ENCODE measurements at places on chromosomes 1 and 21. TPM values are rescaled to one million over a fixed set of nuclear protein-coding genes. Genes with fewer than 3 reads are reported as not detected.

TIE1 gene
- total RNA-seq: 16.3 TPM

DNA sequence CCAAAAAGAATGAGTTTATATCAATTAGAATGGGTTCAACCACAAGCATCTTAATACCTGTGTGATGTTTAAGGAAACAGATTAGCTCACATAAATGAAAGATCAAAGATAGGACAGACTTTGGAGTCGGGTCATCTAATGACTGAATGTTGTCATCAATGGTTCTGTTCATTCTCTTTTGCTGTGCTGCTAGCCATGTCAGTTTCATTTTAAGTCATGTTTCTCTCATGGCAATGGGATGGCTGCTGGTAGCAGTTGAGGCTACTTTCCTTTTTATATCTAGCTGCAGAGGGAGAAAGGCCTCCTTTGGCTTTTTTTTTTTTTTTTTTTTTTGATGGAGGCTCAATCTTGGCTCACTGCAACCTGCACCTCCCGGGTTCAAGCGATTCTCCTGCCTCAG is 86.9 kb upstream of the SPAG17 start:
- DNase-seq: no peak

B3GALT5 gene
- total RNA-seq: 3.1 TPM

TDRD5 gene
- 0.88 TPM for total RNA-seq
